Putamen (tissue), 1 donor: ENCODE measurements at places on chromosomes 16 and 17.

DNA sequence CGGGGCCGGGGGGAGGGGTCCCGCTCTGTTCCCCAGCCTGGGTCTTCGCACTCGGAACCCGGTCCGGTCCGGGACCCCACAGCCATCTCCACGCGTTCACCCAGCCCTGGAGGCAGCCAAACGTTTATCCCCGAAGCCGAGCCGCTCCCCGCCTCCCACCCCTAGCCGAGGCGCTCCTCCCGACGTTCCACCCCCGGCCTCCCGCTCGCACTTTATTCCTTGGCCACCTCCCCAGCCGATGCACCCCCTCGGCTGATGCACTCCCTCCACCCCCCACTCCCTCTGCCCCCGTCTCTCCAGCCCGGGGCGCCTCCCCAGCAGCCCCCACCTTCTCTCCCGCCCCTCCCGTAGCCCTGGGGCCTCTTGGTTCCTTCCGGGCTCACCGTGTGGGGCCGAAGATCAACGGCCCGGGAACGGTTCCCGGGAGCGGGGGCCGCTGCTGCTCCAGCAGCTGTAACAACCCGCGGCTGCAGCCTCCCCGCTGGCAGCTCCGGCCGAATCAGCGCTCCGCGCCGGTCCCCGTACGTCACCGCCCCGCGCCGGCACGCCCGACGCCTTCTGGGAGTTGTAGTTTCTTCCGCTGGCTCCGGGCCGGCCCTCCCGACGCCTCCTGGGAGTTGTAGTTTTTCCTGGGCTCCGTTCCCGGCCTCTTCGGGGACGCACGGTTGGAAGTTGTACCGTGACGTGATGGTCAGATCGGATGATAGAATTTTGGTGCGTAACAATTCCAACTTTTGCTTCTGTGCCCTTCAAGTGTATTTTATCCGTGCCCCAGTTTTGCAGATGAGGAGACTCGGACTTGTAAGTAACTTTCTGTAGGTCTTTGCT lies at the start of the genes LRRC3C and ORMDL3:
LRRC3C (plus strand) TSS at position 632 of the 828 bp plus-strand sequence. CDS start 13,792 bp downstream, outside the sequence.
ORMDL3 (minus strand) TSS at position 501 of the 828 bp plus-strand sequence. CDS start 3,398 bp downstream, outside the sequence.
- peak; percentile 92 for DNase-seq

DNA sequence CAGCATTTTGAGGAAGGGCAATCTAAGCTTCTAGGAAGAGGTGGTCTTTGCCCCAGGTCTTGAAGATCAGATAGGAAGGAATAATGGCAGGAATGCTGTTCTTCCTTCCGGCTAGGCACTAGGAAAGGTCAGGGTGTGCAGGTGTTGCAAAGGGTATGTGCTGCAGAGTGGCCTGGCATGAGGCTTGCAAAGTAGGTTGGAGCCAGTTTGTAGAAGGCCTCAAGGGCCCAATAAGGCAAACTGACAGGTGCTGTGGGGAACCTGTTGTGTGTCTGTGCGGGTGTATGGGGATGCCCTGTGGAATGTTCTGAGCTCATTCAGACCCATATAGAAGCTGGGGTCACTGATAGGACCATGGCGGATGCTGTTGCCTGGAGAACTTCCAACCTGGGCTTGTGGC lies 12.7 kb downstream of the MSI2 start:
- no peak for DNase-seq

GRCh38 chr16:84283314-84284153 lies 11.1 kb upstream of the WFDC1 start:
- no peak for DNase-seq

- DNase-seq: no peak
Observed at GRCh38 chr16:68636818-68637217, 8.3 kb upstream of the CDH3 start.

GRCh38 chr17:1939981-1940809 lies 84.9 kb downstream of the RTN4RL1 start:
- no peak for DNase-seq

DNA sequence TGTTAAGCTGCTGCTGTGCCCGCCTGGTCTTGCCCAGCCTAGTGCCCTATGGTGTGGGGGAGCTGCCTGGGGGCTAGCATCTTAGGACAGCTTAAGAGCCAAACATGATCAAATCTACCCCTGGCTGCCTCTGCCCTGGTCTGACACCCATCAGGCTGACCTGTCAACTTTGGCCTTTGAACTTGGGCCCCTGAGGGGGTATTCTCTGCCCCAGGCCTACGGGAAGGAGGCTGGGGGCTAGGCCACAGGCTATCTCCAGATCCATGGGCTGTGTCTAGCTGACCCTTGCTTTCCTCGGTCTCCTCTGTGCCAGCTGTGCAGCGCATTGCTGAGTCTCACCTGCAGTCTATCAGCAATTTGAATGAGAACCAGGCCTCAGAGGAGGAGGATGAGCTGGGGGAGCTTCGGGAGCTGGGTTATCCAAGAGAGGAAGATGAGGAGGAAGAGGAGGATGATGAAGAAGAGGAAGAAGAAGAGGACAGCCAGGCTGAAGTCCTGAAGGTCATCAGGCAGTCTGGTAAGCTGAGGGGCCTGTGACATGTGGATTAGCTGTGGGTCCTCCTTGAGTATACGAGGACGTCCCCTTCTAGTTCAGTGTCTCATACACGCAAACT lies 3.3 kb upstream of the STARD3 start:
- no peak for DNase-seq

- no peak for DNase-seq
Observed at GRCh38 chr17:64974750-64975317, 55.6 kb upstream of the LRRC37A3 start.

- peak; percentile 53 for DNase-seq
Observed at GRCh38 chr17:32319548-32319905, 22.4 kb downstream of the C17orf75 start.
